ENCODE measurements at places on chromosomes 7 and 10.

DNA sequence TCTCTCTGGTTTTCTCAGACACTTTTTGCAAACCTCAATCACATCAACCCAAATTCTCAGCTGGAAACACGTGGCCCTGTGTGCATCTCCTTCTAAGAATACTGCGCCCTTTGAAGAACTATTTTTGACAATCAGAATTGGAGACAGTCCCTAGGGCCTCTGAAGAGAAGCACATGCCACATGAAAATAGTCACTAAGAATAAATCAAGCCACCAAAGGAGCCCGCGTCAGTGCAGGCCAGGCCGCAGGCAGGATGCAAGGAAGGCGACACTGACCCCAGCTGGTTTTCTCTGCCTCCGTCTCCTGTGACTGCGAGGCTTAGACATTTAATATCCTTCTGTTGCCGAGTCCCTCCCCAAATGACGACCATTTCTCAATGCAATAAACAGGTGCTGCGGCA lies 88.0 kb upstream of the ADAM12 start:
- peak; percentile 41 for DNase-seq

DNA sequence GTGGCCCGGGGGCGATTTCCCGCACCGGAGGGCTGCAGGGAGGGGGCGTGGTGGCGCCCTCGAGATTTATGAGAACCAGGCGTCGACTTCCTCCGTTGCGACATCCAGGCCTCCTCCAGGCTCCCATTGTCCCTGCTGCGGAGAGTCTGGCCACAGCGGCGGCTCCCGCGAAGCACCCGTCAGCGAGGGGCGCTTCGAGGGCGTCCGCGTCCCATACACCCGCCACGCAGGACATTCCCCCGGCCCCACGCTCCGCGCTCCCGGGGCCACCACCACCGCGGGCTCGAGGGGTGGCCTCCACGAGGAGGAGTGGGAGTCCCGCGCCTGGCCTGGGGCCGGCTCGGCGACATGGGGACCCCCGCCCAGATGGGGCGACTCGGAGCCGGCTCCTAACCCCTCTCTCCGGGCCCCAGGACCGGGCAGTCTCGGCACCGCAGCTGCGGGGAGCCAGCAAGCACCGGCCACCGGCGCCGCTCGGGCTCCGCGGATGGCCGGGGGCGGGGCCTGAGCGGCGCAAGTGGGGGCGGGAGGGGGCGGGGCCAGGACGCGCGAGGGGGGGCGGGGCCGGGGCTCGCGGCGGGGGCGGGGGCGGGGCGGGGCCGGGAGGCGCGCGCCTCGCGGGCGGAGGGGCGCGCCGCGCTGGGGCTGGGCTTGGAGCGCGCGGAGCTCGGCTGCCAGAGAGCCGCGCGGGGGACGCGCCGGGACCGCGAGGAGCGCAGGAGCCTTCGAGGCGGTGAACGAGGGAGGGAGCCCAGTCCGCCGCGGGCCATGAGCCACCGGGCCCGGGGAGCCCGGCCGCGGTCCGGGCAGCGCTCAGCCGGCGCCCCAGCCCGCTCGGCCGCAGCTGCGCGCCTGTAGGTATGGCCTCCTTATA lies at the start of gene SH2B2:
TSS of gene SH2B2 (plus strand) at position 632 of the 874 bp plus-strand sequence. CDS start 13,683 bp downstream, outside the sequence.
- peak; percentile 67 for DNase-seq

DNA sequence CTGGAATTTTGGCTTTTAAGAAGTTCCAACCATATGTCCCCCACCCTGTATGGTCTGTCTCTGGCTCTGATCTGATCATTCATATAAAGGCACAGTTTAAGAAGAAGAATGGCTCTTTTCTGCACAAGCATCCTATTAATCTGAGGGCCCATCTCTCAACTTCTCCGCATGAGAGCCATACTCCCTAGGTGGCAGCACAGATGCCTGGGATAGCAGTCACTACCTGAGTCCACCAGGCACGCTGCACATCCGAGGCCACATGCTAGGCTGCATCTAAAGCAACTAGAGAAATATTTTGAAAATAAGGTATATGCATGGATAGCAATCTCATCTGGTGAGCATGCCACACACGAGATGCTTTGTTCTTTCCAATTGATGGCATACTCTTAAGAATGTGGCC lies 565.5 kb downstream of the PARD3 start:
- DNase-seq = peak; percentile 42

GRCh38 chr10:72122221-72122620 lies 33.9 kb upstream of the SPOCK2 start:
- DNase-seq = no peak

DNA sequence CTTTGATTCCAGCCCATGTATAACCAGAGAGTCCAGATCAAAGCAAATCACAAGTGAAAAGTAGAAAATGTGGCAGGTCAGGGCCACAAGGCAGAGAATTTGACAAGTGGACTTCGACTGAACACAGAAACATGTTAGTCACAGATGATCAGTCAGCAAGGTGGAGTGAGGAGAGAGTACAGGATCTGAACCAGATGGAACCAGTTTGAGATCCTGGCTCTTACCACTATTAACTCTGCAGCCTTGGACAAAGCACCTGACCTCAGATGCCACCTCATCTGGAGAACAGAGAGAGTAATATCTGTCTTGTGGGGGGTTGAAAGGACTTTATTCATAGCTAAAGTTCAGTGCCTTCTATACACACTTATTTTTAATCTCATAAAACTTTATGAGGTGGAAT lies 4.4 kb downstream of the MRLN start:
- no peak for DNase-seq

DNA sequence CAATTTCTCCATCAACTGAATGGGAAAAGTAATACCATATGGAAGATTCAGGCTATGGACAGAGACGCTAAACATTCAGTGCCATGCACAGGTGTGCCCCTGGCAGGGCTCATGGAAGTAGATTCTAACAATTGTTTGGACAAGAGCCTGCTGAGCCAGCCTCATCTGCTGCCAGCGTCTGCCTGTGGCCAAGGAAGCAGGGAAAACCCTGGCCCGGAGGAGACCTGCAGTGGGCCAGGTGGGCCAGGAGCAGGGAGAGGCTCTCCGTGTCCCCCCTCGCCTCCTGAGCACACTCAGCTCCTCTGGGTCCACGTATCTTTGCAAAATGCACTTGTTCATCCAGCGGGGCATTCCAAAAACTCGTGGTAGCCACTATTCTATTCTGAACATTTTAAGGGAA lies 130.1 kb downstream of the TCERG1L start:
- DNase-seq = peak; percentile 16

- peak; percentile 86 for DNase-seq
These were observed 109.3 kb downstream of the UBE2H start for GRCh38 chr7:129843365-129843898.

GRCh38 chr7:150980663-150981062 lies 2.5 kb upstream of the KCNH2 start:
- peak; percentile 61 for DNase-seq

GRCh38 chr10:1754506-1755153 lies 17.3 kb upstream of the ADARB2 start:
- DNase-seq = peak; percentile 61

DNA sequence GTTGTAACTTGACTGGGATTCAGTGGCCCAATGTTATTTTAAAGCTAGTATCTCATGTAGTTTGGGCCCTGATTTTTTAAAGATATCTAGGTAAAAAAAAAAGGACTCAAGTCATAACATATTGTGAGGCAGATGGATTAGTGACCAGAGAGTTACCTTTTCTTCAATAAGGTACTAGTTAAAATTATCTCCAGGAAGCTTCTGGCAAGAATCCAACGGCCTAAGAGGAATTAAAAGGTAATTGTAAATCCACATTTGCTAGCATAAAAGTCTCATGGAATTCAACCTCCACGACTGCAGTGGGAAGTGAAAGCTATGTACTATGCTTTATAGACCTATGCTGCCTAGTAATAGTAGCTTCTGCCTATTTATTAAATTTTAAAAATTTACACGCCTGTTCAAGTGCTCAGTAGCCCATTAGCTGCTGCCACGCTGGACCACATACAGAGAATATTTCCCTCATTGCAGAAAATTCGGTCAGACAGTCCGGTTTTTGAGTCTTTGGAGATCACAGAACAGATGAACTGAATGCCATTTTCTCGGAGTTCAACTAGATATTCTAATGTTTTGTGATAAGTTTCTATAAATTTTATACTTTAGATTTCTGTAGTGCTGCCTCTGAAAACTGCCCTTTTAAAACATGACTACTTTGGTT lies 118.4 kb downstream of the NSUN6 start:
- DNase-seq = no peak

- DNase-seq = peak; percentile 67
These were observed 7.8 kb upstream of the UBE2D1 start for GRCh38 chr10:58326967-58327381.

GRCh38 chr10:29857843-29858701 lies 201.3 kb downstream of the JCAD start:
- DNase-seq = peak; percentile 55

All from H9 (cell line).